ENCODE measurements at places on chromosomes 5 and 9.

DNA sequence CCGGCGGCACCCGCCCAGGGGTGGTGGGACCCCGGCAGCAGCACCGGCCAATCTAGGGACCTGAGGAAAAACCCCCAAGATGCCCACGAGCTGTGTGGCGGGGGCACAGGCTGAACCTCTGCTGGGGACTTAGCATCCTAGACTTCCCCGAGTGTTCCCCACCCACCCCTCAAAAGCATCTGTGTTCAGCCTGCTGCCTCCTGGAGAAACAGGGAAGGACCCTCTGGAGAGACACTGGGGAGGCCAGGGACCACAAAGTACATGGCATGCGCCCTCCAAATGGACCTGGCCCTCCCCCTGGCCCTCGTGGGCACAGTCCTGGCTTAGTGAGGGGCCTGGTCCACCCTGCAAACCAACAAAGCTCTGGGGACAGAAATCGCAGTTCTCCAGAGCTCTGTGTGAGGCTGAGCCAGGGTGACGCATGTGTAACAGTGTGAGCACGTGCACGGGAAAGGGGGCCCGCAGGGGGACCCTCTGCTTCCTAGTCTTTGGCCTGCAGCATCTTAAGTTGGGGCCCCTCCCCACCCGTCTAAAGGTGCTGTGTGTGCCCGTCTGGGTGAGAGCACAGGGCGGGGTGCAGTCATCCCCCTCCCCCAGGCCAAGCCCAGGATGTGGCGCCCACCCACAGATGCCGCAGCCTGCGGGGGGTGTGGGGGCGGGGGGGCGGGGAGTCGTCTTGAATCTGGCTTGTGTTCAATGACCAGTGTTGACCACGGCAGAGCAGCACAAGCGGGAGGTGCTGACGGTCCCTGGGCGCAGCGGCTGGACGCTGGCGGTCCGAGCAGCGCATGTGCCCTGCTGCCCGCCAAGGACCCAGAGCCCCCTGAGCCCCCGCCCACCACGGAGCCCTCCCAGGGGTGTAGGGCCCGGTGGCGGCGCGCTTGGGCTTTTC is 672 bp upstream of the KCNT1 start:
- H3K27ac ChIP-seq: no peak overlapping the region
- no peaks in the 10 kb centered on the region for H3K27me3 ChIP-seq
- no peaks in the 10 kb centered on the region for H3K36me3 ChIP-seq
- DNase-seq: no peak
- peaks cover 2% of the 10 kb centered on the region for H3K4me1 ChIP-seq

DNA sequence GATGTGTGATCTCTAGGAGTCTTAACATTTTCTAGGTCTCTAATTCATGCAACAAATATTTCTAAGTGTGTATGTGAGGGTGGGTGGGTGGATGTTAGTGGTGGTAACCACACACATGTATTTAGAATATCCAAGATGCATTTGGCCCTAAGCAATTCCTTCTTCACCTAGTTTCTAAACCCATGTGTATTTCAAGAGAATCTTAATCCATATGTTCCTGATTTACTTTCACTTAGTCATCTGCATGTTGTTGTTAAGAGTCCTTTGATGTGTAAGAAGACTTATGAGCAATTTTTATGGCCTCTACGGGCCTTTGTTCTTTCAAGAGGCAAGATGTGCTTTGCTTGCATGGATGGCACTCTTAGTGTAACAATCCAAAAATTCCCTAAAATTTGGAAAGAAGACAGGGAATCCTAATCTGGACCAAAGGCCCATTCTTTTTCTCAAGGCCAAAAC is 282.6 kb downstream of the SPATA31D1 start:
- no peaks in the 10 kb centered on the region for H3K4me1 ChIP-seq
- H3K27me3 ChIP-seq: no peaks in the 10 kb centered on the region
- no peaks in the 10 kb centered on the region for H3K36me3 ChIP-seq
- H3K4me3 ChIP-seq: no peak overlapping the region
- no peak for DNase-seq

DNA sequence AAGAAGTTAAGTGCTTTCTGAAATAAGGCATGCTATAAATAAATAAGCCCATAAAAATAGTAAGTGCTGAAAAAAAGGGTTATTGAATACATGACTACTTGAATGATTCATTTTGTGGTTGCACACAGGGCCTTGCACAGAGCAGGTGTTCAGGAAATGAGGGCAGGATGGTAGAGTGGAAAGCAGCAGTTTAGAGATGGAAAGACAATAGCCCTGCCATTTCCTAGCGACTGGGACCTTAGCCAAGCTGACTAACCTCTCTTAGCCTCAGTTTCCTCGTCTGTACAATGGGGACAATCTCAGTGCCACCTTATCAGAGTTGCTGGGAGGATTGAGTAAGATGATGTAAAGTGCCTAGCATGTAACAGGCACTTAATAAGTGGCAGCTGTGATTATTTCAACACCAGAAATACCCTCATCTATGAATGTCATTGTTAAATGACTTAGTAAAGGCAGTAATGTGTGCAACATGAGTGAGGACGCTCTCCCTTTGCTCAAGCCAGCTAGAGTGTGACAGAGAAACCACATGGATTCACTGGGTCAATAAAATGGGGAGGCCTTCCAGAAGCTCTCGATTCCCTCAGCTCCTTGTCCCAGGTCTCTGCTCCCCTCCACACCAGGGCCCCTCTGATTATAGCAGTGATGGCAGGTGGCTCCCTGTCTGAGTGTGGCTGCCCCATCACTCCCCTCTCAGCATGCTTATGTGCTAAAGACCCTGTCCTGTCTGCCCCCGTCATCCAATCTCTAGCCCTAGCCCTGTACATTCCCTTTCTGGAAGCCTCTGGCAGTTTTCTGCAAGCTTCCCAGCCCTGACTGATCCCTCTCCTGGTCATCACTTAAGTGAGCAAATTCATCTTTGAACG is 16.0 kb upstream of the PHF19 start:
- no peaks in the 10 kb centered on the region for H3K36me3 ChIP-seq
- peak; percentile 96 for DNase-seq
- peak overlapping the region; percentile 54 for H3K27ac ChIP-seq

GRCh38 chr5:14144586-14145434 is 1.7 kb downstream of the TRIO start:
- H3K27ac ChIP-seq: peak overlapping the region; percentile 94
- H3K4me1 ChIP-seq: peaks cover 44% of the 10 kb centered on the region
- H3K4me3 ChIP-seq: peak overlapping the region; percentile 98
- H3K27me3 ChIP-seq: no peaks in the 10 kb centered on the region
- peak; percentile 73 for DNase-seq
- no peaks in the 10 kb centered on the region for H3K36me3 ChIP-seq

DNA sequence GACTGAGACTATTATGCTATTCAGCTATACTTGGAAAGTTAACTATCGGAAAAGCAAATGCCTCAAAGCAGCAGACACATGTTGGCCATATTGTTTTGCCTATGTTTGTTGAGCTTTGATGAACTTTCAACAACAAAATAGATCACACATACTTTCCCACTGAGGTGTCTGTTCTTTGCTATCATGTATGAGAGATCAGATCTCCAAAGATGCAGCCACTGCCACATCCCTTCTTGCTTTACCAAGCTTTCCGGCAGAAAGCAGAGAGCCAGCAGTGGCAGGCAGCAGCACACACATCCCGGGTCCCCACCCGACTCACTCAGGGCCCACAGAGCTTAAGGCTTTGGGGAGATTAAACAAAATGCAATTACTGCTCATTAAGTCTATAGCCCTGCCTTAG is 18.8 kb downstream of the ZBTB5 start:
- peaks cover 12% of the 10 kb centered on the region for H3K36me3 ChIP-seq
- no peak overlapping the region for H3K27ac ChIP-seq

- H3K4me1 ChIP-seq: peaks cover 60% of the 10 kb centered on the region
- peak overlapping the region; percentile 15 for H3K27ac ChIP-seq
- peak; percentile 68 for DNase-seq
- H3K36me3 ChIP-seq: no peaks in the 10 kb centered on the region
Observed at GRCh38 chr9:72579880-72580550, 58.6 kb downstream of the TMC1 start.

DNA sequence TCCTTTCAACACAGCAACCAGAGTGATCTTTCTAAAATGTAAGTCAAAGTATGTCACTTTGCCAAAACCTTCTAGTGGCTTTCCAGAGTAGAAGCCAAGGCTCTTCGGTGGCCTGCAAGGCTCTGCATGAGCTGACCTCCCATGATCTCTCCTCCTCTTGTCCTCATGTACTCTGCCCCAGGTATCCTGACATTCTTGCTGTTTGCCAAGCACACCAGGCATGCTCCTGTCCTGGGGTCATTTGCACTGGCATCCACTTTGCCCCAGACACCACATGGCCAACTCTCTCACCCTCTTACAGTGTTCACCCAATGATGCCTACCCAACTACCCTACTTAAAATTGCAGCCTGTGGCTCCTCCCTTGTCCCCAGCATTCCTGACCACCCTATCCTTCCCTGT is 86.3 kb downstream of the ZNF618 start:
- H3K4me3 ChIP-seq: no peak overlapping the region
- H3K4me1 ChIP-seq: peaks cover 25% of the 10 kb centered on the region
- no peak for DNase-seq
- H3K27me3 ChIP-seq: no peaks in the 10 kb centered on the region

Measured in endothelial cell of umbilical vein (primary cell).